Tongue (tissue), 3 donors: ENCODE measurements at places on chromosomes 11 and 22.

DNA sequence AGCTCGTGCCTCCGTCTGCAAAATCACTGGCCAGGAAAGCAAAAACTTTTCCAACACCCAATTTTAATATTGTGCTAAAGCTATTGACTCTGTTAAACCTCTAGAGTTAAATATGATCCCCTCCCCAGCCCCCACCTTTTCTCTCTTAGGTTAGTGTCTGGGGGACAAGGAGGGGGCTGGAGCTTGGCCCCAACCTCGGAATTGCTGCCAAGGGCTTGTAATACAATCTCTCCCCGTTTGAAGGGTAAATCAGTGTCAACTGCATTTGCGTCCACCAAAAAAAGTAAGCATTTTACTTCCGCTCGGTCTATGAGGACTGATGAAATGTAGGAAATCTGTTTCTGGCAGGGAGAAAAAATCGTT lies at the start of gene GAS2:
Gene GAS2, plus strand, starts transcription at position 287 of the 363 bp plus-strand sequence. CDS start 8,259 bp downstream, outside the sequence.
- DNase-seq, result peak; percentile 81

- no peak for DNase-seq
Observed at GRCh38 chr11:31820438-31820818, 9.3 kb upstream of the PAX6 start.

DNA sequence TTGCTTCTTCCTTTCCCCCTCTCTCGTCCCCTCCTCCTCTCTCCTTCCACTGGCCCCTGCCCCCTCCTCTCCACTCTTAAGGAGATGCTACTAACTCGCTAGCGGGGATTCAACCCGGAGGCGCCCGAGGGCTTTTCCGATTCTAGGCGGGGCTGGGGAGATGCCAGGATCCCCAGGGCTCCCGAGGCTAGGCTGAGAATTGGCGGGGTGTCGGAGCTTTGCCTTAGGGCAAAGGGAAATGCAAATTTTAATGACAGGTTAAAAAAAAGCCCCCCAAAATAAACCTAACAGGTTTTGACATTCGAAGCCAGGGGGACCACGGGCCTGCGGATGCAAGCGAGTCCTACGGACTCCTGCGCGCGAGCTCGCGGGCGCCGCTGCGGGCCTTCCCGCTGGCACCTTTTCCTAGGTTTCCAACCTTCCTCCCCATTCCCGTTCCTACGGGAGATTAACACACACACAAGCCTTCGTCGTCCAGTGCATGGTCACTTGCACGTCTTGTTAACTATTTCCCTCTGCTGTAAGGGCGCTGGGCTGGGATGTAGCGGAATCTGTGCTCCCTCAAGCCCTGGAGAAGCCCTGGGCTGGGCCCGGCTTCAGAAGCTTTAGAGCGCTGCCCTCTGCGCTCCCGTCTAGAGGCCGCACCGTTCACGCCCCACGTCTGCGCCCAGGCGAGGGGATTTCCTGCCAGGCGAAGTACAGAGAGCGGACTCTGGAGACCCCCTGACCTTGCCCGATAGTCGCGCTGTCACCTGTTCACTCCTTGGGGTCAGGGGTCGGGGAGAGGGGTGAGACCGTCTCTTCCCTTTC lies 729 bp upstream of the ALX4 start:
- DNase-seq, result peak; percentile 34

- DNase-seq, result no peak
Observed at GRCh38 chr11:109039611-109040010, 374.7 kb downstream of the DDX10 start.

- no peak for DNase-seq
Observed at GRCh38 chr22:39176714-39177455, 24.4 kb upstream of the CBX7 start.

- DNase-seq, result no peak
Observed at GRCh38 chr11:68215087-68215445, 2.0 kb upstream of the KMT5B start.

GRCh38 chr11:72779495-72780128 lies 14.2 kb downstream of the STARD10 start:
- DNase-seq, result no peak

DNA sequence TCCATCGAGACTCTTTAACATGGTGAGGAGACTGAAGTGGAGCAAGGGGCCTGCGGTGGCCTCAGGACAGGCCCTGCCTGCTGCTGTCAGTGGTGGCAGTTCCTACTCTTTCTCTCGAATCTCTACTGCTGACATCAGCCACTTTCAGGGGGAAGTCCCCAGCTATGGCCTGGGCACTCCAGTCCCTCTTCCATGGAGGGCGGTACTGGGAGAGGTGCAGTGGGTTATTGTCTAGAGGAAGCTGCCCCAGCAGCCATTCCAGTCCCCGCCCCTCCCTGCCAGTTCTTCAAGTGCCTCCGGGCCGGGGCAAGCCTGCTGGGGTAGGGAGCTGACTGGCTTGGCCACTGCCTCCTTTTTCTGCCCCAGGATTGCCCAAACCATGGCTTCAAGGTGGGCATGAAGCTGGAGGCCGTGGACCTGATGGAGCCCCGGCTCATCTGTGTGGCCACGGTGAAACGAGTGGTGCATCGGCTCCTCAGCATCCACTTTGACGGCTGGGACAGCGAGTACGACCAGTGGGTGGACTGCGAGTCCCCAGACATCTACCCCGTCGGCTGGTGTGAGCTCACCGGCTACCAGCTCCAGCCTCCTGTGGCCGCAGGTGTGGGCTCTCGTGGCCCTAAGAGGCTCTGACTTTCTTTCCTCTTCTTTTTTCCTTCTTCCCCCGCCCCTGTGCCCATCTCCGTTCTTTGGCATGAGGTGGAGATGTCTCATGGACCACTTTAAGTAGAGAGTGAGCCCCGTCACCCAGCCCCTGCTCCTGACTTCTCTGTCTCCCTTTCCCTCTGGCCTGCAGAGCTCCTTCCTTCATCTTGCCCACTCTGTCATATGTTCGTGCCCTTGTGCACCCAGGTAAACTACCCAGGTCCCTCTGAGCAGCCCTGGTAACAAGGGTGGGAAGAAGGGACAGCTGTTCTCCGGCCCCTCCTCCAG lies 13.7 kb downstream of the CHADL start:
- DNase-seq, result no peak

DNA sequence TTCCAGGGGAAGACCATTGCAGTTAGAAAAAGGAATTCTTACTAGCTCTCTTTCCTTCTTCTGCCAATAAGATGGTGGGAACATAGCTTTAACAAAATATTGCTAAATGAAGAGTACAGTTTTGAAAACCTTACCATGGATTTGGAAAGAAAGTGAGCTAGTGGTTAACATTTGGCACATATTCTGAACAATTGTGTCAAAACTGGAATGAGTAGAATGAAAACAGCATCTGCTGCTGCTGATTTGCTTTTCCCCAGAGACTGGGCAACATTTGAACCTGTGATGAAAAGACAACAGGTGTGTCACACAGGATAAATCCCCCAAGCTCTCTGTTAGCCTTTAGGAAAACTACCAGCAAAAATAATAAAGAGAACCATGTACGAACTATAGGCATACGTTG lies 761.4 kb downstream of the KCNA4 start:
- no peak for DNase-seq

DNA sequence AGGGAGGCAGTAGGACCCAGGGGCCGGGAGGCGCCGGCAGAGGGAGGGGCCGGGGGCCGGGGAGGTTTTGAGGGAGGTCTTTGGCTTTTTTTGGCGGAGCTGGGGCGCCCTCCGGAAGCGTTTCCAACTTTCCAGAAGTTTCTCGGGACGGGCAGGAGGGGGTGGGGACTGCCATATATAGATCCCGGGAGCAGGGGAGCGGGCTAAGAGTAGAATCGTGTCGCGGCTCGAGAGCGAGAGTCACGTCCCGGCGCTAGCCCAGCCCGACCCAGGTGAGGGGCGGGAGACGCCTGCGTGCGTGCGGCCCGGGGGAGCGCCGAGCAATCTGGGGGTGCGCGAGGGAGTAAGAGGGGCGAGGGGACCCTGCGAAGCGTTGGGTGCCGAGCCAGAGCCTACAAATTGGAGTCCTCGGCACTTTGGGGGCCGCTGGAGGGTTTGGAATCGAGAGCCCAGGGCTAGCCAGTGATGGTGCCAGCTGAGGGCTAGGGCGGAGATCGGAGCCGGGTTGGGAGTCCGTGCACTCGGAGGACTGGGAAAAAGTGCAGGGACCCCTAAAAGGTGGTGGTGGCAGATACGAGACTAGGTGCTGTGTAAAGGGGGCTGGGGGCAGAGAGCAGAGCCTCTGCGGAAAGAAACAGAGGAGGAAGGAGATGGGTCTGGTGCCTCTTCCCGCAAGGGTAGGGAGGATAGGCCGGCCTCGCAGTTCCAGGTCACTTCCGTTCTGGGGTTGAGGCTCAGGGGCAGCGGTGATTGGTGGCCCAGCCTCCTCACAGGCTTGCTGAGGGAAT lies at the start of gene SERPINH1:
Gene SERPINH1, plus strand, starts transcription at position 206 of the 788 bp plus-strand sequence. CDS start 4,097 bp downstream, outside the sequence.
- DNase-seq, result peak; percentile 96

GRCh38 chr11:48142889-48143288 lies 73.7 kb upstream of the OR4B1 start:
- no peak for DNase-seq
